ENCODE measurements at places on chromosomes 12 and 14.

GRCh38 chr14:57863471-57863870 is 2.4 kb downstream of the SLC35F4 start:
- DNase-seq = no peak

GRCh38 chr12:116924558-116925453 is 14.1 kb downstream of the FBXW8 start:
- DNase-seq = no peak

DNA sequence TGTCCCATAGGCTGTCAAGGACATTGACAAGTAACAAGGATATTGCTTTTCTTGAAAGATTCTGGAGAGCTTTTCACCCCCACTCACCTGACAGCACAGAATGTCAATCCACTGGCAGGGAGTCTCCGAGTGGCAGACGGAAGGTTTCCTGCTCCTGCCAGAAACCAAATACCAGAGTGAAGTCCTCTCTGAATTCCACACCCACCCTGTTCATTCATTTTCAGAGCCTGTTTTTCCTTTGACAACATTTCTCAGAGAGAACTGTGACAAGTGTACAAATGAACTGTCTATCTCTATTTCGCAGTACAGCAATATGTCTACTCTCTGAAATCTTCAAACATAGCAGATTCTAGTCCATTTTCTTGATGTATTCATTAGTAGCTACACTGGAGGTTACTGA is 26.2 kb upstream of the BICD1 start:
- DNase-seq = no peak

DNA sequence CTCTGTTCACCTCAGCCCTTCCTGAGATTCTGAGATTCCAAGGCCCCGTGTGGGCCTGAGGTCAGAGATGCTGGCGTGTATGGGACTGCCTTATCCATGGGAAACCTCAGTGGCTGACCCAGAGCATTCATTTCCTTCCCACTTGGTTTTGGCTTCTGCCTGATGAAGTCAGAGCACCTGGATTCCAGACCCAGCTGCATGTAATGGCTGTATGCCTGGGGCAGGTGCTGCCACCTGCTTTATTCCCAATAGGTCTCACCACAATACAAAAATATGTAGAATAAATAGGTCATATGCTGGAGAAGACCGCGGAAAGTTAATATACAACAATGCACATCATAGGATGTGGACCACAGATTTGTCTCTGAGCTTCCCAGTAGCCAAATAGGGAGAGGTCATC is 25.6 kb downstream of the FIGNL2 start:
- no peak for DNase-seq

DNA sequence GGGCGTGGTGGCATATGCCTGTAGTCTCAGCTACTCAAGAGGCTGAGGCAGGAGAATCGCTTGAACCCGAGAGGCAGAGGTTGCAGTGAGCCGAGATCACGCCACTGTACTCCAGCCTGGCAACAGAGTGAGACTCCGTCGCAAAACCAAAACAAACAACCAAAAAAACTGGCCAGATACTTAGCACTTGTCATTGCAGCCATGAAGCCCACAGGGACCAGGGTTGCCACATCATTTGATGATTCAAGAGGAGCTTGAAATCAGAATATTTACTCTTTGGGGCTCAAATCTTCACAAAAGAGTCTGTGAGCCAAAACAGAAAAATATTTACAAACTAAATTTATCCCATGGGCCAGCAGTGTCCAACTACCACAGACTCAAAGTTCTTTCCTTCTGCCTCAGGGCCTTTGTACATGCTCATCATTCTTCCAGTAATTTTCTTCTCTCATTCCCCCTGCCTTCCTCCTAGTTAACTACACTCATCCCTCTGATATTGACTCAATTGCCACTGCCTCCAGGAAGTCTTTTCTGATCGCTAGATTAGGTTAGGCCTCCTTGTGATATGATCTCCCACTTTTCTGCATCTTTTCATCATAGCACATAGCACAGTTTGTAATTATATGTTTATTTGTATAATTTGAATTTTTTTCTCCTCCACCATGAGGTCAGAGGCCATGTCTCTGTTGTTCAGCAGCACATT is 130.8 kb upstream of the PLEKHG7 start:
- DNase-seq = no peak

Measured in muscle of leg (tissue), 16 donors.